ENCODE measurements at places on chromosomes 6 and 20.

GRCh38 chr6:26295691-26296555 is 69.1 kb upstream of the BTN3A2 start:
- no peak for DNase-seq

DNA sequence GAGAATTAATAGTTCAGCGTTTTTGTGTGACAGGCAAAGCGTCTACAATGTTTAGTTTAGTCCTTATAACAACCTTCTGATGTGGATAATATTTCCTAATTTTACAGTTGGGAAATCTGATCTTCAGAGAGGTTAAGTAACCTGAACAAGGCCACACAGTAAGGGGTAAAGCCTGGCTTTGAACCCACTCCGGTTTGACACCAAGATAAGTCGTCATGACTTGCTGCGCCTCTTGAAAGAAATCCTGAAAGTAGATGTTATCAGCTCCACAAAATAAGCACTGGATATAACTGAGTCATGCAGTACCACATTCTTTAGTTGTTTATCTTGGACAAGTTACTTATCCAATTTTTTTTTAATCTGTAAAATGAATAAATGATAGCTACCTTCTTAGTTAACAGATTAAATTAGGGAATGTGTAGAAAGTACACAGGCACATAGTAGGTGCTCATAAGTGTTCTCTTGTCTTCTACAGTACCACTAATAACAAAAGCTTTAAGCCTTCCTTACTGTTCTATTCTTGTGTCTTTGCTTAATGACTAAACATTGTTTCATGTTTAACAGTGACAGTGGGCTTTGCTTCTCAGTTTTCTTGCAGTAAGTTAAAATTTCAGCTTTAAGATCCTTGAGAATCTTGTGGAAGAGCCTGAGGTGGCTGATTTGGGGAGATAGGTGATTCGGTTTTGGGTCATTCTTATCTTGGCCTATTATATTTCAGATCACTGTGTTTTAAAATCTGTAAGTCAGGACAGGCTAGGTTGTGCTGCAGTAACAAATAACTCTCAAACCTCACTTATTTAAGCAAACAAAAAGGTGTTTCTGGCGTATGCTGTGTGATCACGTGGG is 2.1 kb downstream of the HIVEP1 start:
- DNase-seq, result no peak

- no peak for DNase-seq
Measured at GRCh38 chr20:41004531-41005360, 23.9 kb upstream of the TOP1 start.

- DNase-seq, result no peak
Measured at GRCh38 chr6:135030532-135031178, 24.0 kb downstream of the HBS1L start.

DNA sequence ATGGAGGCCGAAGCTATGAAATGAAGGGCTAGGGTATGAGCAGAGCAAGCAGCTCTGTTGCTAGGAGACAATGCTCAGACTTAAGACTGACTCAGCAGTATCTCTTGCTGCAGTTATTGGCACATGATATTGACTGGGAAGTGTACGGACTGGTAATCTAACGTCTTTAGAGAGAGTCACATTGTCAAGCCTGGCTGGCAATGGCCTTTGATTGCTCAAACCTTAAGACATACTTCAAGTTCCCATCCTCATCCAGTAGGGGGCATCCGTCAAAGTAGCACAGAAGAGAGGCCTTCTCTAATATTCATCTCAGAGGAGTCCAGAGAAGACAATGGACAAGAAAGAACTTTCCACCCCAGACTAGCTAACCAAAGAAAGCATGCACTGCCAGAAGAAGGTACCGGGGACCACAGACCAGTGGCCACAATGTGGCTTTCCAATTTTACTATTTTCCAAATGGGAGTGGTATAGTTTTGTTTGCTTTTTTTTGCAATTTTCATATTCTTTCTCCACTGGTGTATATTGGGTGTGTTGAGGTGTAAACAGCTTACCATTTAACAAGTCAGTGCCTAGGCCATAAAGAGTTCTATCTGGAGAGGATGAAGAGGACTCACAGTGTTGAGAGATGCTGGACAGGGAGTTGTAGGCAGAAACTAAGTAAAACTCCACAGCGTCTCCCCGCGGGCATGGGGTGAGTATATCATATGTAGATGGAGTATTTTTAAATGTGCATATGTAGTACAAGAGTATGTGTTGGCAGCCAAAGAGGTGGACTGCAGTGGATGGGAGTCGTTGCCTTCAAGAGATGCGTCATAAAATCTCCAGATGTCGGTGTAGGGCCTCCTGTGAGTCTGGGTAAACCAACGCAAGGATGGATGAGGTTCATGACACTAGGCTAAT is 36.7 kb downstream of the LRFN2 start:
- no peak for DNase-seq

GRCh38 chr6:145756170-145756662 is 20.9 kb upstream of the EPM2A start:
- no peak for DNase-seq

GRCh38 chr6:7468382-7469081 is 72.9 kb upstream of the DSP start:
- DNase-seq, result no peak

GRCh38 chr6:75775219-75775618 is 26.2 kb downstream of the MYO6 start:
- DNase-seq, result no peak

GRCh38 chr6:127937102-127937501 is 36.2 kb upstream of the THEMIS start:
- DNase-seq, result no peak

DNA sequence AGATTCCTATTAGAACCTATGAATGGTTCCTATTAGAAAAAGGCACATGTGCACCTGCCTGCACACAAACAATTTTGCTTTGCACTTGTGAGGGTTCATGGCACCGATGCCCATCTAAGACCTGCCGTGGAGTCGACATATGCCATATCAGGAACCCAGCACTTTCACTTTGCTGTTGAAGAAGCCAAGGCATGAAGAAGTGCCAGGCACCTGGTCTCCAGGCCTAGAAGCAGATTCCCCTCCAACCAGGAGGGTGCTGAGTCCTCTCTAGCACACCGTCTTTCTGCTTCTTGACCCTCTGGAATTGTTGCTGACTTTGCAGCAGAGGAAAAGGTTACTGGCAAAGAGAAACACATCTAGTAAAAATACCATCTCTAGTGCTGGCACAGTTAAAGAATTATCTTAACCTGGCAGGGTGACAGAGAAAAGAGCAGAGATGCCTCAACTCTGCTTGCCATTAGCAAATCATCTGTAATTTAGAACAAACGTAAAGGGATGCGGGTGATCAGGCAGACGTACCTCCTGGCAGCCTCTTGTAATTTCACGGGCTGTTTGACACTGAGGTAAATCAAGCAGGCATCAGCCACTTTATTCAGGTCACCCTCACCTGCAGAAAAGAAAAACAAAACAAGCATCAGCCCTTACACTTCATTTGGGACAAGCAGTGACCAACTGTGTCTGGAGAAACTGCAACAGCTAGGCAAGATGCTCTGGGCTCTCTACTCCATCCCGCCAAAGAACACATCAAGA is 37.2 kb downstream of the TTI1 start:
- DNase-seq, result no peak

GRCh38 chr6:5174756-5175549 is 85.8 kb downstream of the LYRM4 start:
- no peak for DNase-seq

- no peak for DNase-seq
Measured at GRCh38 chr20:23686046-23686750, 2.6 kb downstream of the CST4 start.

Measured in cortex of kidney (tissue), 1 donor.